GM20000 (cell line): ENCODE measurements at places on chromosomes 1 and 21.

GRCh38 chr1:101262630-101263348 lies 26.0 kb downstream of the S1PR1 start:
- DNase-seq: no peak

DNA sequence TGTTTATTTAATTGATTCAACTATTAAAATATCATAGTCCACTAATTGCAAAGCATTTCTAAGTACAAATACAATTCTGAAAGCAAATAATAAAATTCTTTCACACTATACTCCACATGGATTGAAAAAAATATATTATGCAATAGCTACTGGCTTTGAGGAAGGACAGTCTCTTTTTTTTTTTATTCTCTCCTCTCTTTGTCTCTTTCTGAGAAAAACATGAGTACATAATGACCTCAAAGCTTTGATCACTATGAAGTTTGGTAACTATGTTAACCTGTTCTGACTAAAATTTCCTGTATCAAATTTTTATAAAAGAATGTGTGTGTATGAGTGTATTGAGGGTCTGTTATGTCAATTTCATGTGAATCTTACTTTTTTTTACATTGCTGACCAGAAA lies 96.2 kb downstream of the RGS2 start:
- DNase-seq: no peak

- no peak for DNase-seq
These were observed 40.2 kb downstream of the GPR161 start for GRCh38 chr1:168096296-168097165.

DNA sequence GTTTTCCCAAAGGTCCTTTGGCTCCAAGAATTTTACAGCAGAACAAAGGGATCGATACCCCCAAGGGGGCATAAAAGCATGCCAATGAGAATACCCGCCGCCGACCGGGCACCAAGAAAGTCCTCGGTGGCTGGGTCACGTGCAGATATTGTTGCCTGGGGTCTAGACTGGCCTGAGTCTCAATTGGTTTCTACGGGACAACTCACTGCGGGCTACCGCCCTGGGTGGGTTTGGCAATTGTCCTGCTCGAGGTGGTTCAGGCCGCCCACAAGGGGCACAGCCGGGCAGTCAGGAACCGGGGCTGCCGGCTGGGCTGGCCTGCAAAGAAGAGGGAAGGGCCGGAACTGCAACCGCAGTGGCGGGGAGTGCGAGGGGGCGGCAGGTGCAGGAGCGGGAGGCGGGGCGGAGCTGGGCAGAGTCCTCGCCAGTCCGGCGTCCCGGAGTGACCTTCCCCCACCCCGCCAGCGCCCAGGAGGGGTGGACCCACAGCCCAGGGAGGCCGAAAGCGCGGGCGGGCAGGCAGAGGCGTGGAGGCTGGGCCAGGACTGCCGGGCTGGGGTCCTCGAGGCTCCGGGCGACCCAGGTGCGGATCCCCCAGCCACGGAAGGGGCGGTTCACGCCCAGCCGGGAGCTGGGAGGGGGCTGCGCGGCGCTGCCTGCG lies 926 bp upstream of the ATP1B1 start:
- DNase-seq: peak; percentile 68

DNA sequence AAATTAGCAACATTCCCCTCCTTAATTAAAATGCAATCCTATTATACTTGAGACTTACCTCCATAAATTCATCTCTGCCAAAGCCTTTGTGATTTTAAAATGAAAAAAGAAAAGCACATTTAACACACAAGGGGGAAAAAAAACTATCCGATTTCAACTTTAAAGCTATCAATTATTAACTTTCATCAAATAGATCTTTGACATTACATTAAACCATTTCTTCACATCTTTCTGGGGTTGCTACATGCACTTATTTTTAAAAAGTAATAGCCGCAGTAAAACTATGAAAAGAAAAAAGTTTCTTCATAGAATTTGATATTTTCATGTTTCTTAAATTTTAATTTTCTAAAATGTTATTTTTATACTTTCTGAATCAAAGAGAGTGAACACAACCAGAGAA lies 71.0 kb downstream of the EVI5 start:
- DNase-seq: no peak

DNA sequence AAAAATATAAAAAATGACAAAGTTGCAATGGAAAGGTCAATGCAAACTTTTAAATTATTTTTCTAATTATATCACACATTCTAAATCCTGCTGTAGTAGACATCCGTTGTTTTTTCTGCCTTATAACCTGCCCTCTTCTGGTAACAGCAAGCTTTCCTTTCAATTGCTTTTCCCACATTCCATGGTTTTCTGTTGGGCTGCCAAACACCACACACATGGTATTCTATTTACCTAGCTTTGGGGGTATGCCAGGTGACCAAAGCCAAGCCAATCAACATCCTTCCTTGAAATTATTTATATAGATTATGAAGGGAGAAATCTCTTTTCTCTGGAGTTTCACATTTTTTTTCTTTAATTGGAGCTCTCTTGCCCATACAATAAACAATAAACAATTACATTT lies 3.4 kb upstream of the LAMC1 start:
- DNase-seq: no peak
